ENCODE measurements at places on chromosomes 2 and 18. TPM values are rescaled to one million over a fixed set of nuclear protein-coding genes. Genes with fewer than 3 reads are reported as not detected.

- DNase-seq, result no peak
Observed at GRCh38 chr2:11160731-11161455, 5.6 kb downstream of the SLC66A3 start.

GRCh38 chr2:200705305-200706041, 106.2 kb upstream of the BZW1 start:
- DNase-seq, result peak; percentile 51

DNA sequence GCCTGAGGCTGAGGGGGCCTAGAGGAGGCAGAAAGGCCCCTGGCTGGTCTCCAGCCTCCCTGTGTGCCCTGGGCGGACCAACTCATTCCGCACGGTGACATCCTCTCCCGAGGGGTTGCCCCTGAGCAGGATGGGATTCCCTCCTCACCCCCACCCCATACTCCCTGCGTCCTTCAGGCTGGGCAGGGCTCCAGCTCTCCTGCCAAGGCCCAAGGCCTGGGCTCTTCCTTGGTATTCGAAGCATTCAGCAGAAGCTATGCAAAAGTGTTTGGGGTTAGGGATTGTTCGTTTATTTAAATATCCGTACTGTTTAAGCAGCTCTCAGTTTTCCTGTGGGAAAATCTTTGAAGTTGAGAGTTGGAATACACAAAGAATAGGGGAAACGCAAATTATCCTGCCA, 113.1 kb upstream of the RAB12 start:
- peak; percentile 48 for DNase-seq

GRCh38 chr2:223762853-223763252, 74.5 kb downstream of the AP1S3 start:
- peak; percentile 73 for DNase-seq

- DNase-seq, result no peak
Observed at GRCh38 chr2:128564131-128564530, 245.5 kb upstream of the HS6ST1 start.

Gene GALNT14
- 0.83 TPM for total RNA-seq

Gene LRRFIP1
- 58.1 TPM for total RNA-seq

Gene CHRND
- total RNA-seq, result not detected

Gene GALNT3
- 0.66 TPM for total RNA-seq

Gene SPR
- 25.9 TPM for total RNA-seq

Gene KCTD18
- 29.4 TPM for total RNA-seq

Gene CYRIA
- total RNA-seq, result 10.2 TPM
